Smooth muscle cell of bladder (primary cell): ENCODE measurements at places on chromosomes 5 and 9. TPM values are rescaled to one million over a fixed set of nuclear protein-coding genes. Genes with fewer than 3 reads are reported as not detected.

Gene PCDHA4
- total RNA-seq = 0.14 and 0.37 TPM in 2 replicates

Gene GBA2
- total RNA-seq = 16.8 and 20.4 TPM in 2 replicates

Gene NIPAL4
- total RNA-seq = 0.14 TPM in 1 of 2 replicates, not detected in the other

Gene FAM221B
- total RNA-seq = not detected in 2 replicates

Gene LRRC19
- total RNA-seq = not detected in 2 replicates

Gene SIT1
- not detected in 2 replicates for total RNA-seq

Gene PMPCA
- total RNA-seq = 35.4 and 47.1 TPM in 2 replicates

Gene GFRA3
- not detected in 2 replicates for total RNA-seq

Gene GPR150
- total RNA-seq = 0.28 TPM in 2 replicates

Gene SPAG8
- total RNA-seq = 0.71 and 1.2 TPM in 2 replicates

Gene DNM1
- total RNA-seq = 5.7 and 9.6 TPM in 2 replicates

Gene IFNA13
- total RNA-seq = not detected in 2 replicates

Gene GDNF
- total RNA-seq = 0.28 and 0.65 TPM in 2 replicates

Gene COL23A1
- total RNA-seq = under 0.01 TPM in 1 of 2 replicates, not detected in the other

Gene DDX46
- 14.8 and 14.9 TPM in 2 replicates for total RNA-seq

Gene KIF20A
- total RNA-seq = 8.8 and 9.1 TPM in 2 replicates

Gene C9orf152
- total RNA-seq = not detected in 2 replicates

Gene SPOCK1
- total RNA-seq = 302 and 700 TPM in 2 replicates

Gene PCDHB12
- total RNA-seq = 0.09 and 0.43 TPM in 2 replicates

Gene RANBP17
- total RNA-seq = 2.0 and 2.1 TPM in 2 replicates

Gene WHRN
- total RNA-seq = 1.1 and 2.3 TPM in 2 replicates

Gene SLC6A3
- under 0.01 TPM in 1 of 2 replicates, not detected in the other for total RNA-seq

Gene ZNF618
- total RNA-seq = 5.4 and 7.5 TPM in 2 replicates

Gene CREB3
- total RNA-seq = 71.5 and 79.1 TPM in 2 replicates

Gene IRX2
- not detected in 2 replicates for total RNA-seq

Gene WNK2
- total RNA-seq = not detected in 2 replicates

Gene ARL10
- 4.7 and 9.5 TPM in 2 replicates for total RNA-seq

Gene PHYHD1
- total RNA-seq = 6.4 and 7.6 TPM in 2 replicates

Gene FOXD4L6
- under 0.01 and 0.09 TPM in 2 replicates for total RNA-seq

Gene HMGCS1
- 105 and 139 TPM in 2 replicates for total RNA-seq

Gene PPP1R2B
- total RNA-seq = under 0.01 and 0.09 TPM in 2 replicates

Gene GARIN3
- total RNA-seq = not detected in 2 replicates

Gene FOXD4L4
- 0.14 and 0.18 TPM in 2 replicates for total RNA-seq

Gene PCDHGA10
- total RNA-seq = 4.3 and 5.4 TPM in 2 replicates

Gene TRIM36
- total RNA-seq = 0.14 and 0.37 TPM in 2 replicates

Gene RNF38
- 4.2 and 4.3 TPM in 2 replicates for total RNA-seq

Gene NUTM2G
- total RNA-seq = not detected in 2 replicates

Gene TMEM215
- not detected in 2 replicates for total RNA-seq

Gene NTNG2
- total RNA-seq = 4.6 and 7.2 TPM in 2 replicates

Gene GABRA6
- not detected in 2 replicates for total RNA-seq

Gene EGR1
- total RNA-seq = 0.85 and 1.9 TPM in 2 replicates

Gene QRFP
- not detected in 2 replicates for total RNA-seq

Gene PCDHGA8
- total RNA-seq = 3.0 and 3.3 TPM in 2 replicates

Gene ACTBL2
- total RNA-seq = 1.1 and 3.0 TPM in 2 replicates

Gene C9orf50
- total RNA-seq = 0.14 and 0.18 TPM in 2 replicates

Gene GMCL2
- total RNA-seq = not detected in 2 replicates

Gene APBB3
- 17.2 and 21.9 TPM in 2 replicates for total RNA-seq

Gene ZNG1E
- 21.8 and 26.3 TPM in 2 replicates for total RNA-seq

Gene GFI1B
- not detected in 2 replicates for total RNA-seq

Gene SHOC1
- total RNA-seq = under 0.01 TPM in 1 of 2 replicates, not detected in the other

Gene CDH9
- total RNA-seq = 0.18 TPM in 1 of 2 replicates, not detected in the other

Gene PDZD2
- 0.43 and 0.46 TPM in 2 replicates for total RNA-seq

Gene SLC6A7
- not detected in 2 replicates for total RNA-seq

Gene ADAMTS19
- 36.3 and 87.6 TPM in 2 replicates for total RNA-seq

Gene SLC6A18
- not detected in 2 replicates for total RNA-seq
